Muscle of leg (tissue), 16 donors: ENCODE measurements at places on chromosomes 4 and X. TPM values are rescaled to one million over a fixed set of nuclear protein-coding genes. Genes with fewer than 3 reads are reported as not detected.

The F9 gene
- total RNA-seq = not detected

The CXorf65 gene
- total RNA-seq = 1.4 TPM

The RBMXL3 gene
- not detected for total RNA-seq

The S100P gene
- total RNA-seq = 2.1 TPM

The MID2 gene
- total RNA-seq = 11.3 TPM

The GYG2 gene
- 1.7 TPM for total RNA-seq

The MAGED1 gene
- total RNA-seq = 133 TPM

The IL3RA gene
- total RNA-seq = 7.8 TPM
